ENCODE measurements at places on chromosomes 2 and 18.

DNA sequence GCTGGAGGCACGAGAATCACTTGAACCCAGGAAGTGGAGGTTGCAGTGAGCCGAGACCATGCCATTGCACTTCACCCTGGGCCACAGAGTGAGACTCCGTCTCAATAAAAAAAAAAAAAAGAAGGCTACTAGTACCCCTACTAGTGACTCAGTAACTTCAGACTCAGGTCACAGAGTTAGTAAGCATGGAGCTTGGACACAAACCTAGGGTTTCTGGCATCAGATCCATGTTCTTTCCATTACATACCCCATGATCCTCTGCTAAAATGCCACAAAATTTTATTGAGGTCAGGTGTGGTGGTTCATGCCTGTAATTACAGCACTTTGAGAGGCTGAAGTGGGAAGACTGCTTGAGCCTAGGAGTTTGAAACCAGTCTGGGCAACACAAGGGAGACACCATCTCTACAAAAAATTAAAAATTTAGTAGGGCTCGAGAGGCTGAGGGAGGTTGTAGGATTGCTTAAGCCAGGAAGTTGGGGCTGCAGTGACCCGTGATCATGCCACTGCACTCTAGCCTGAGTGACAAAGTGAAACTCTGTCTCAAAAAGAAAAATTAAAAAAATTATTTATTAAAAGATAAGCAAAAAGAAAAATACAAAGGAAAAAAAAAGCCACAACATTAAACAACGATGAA, 45.1 kb downstream of the DHX57 start:
- DNase-seq, result no peak

GRCh38 chr2:101808006-101808562, 110.6 kb downstream of the MAP4K4 start:
- DNase-seq, result no peak

DNA sequence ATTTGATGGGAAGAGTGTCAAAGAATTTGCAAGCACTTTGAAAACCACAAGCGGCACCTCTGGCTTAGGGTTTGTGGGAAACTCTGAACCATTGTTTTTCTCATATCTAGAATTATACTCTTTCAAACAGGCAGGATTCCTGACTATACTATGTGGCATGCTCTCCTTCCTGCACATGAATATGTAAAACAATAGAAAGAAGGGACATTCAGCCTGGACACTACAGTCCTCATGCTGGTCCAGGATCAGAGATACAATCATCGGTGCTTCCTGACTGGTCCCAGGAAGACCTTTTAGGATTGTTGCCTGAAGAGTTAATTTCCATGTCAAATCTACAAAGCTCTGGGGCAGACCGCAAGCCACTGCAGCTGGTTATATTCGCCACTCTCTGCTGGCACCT, 55.7 kb upstream of the RASGRP3 start:
- DNase-seq, result no peak

DNA sequence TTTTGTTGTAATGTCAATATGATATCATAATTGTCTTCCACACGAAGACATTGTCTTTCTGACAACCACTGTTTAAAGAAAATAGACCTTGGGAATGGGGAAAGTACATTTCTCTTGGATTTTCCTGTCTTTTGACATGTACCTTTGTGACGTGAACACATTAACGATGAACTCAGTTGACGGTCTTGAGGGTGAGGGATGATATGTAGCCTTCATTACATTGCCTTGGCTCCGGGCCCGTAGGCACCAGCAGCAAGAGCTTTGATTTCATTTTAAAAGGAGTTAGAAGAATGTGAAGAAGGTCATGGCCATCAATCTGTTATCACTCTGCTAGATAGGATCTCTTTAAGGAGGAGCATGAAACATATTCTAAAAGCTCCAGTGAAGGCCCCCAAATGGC, 80.9 kb downstream of the LYPD6B start:
- DNase-seq, result no peak

GRCh38 chr2:12486205-12487118, 230.3 kb upstream of the TRIB2 start:
- no peak for DNase-seq

GRCh38 chr18:55275039-55275901, 312.7 kb downstream of the TCF4 start:
- no peak for DNase-seq

DNA sequence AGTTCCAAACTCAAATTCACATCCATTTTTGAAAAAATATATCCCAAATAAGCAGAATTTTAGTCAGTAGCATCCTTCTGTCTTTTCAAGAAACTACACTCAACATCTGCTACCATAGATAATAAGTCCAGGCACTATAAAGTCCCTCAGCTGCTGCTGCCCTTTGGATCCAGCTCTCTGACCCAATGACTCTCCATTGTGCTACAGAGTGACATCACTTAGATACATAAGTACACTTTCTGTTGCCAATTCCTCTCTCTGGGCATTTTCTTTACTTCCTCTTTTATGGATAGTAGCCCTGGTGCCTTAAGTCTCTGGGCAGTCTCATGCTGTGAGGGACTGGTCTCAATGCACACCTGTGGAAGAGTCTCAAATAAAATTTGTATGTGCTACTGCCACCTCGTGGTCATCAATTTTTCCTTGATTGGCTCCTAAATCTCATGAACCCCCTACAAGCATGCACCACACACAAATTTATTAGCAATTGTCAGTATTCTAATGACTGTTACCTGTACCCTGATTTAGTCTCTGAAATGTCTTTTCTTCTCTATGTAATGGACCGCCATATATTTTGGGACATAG, 219.2 kb downstream of the LRP1B start:
- DNase-seq, result no peak

DNA sequence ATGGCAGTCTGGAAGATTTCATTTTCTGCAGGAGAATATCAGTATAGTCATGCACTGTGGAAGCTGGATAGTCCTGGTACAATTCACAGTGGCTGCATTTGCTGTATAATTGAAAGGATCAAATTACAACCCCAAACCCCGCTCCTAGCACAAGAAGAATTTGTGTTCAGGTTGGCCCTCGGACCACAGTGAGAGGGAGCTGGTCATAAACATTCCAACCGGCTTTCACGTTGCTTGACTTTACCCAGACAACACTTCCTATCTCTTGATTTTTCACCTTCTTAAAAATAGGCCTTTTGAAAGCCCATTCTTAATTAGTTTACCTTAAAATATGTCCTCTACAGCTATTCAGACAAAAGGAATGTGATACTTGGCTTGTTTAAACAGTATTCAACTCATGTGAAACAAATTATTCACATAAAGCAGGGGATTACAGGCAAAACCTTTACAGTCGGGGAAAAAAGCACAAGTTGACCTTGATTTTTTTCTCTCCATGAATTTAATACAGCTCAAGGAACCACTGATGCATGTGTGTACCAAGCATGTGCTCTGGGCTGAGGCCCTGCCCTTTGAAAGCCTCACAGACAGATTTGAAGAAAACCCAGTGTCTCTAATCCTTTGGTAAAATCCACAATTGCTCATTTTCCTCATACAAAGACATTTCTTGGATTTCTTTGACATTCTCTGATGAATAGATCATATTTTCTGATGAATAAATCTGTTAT, 143.0 kb upstream of the SOX11 start:
- no peak for DNase-seq

DNA sequence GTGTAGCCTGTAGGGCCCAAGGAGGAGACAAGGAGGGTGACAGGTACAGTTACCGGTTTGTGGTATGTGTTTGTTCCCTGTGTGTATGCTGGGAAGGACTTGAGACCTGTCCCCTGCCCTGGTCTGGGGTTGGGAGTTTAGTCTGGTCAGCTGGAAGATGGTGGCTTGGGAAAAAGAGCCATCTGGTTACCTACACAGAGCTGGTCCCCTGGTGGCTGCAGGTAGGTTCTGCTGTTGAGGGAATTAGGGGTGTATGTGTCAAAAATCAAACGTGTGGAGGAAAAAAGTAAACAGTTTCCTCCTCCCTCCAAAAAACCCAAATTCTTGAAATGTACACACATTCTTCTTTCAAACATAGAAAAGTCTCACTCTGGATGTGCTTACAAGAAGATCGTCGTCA, 24.3 kb downstream of the PTMA start:
- no peak for DNase-seq

DNA sequence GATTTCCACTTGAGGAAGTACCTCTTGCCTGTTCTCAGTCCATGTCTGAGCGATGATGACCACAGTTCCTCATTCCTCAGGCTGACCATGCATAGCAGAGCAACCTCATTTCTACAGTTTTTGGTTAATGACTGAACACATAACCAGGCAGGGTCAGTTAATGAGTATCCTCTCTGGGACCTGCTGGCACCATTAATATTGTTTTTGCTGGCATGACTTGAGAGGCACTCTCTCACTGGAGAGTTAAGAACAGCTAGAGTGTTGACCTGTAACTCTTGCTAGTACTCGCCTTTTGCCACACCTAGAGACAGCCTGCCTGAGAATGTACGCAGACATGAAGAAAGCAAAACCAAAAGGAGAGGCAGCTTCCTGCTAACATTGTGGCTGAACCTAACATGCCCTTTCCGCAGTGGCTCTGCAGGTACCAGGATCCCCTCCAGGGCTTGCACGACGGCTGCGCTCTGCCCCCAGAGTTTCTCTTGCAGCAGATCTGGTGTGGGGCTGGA, 23.9 kb downstream of the PECR start:
- no peak for DNase-seq

GRCh38 chr2:76008001-76008702, 297.4 kb upstream of the GCFC2 start:
- no peak for DNase-seq

GRCh38 chr2:168855601-168856000, 34.6 kb downstream of the SPC25 start:
- no peak for DNase-seq

DNA sequence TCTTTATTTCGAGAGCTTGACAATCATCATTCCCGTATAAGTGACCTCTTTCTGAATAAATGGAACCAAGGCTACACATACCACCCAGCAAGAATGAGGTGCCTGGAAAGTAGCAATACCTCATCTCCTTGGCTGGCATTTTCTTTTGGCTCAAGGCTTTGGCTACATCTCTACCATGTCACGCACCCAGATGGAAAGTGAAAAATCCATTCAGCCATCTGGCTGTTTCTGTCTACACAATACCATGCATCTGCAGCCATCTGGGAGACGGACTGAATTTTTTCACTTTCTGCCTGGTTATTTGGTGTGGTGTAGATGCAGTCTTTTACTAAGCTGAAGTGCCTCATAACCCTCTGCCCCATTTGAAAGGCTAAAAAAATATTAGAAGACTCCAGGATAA, 566.9 kb downstream of the BCL11A start:
- no peak for DNase-seq

DNA sequence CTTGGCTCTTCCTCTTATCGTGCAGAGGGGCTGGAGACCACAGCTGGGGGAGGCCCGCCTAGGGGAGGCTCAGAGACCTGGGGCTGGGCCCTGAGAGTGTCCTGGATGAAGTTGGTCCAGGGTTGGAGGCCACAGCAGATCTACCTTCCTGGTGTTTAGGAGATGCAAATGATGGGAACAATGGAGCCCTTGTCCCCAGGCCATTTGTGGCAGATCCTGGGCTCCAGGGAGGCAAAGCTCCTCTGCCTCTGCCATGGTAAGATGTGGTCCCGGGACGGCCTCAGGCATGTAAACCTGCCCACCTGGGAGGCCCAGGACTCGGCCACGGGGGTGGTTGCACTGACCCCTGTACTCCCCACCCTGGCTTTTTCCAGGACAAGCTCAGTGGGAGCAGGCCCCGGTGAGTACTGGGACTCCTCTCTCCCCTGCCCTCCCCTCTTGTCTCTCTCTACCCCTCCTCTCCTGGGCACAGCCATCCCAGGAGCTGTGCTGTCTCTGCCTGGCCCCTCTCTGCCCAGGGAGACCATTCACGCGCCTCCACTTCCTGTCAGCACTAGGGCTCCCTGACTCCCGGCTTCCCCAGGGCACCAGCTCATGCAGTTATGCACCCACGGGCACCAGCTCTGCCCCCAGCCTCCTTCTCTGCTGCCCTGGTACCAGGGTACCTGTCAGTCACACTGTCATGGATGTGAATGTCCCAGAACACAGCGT, 10.9 kb downstream of the SH2D6 start:
- DNase-seq, result no peak

GRCh38 chr2:135186054-135186453, 134.0 kb downstream of the RAB3GAP1 start:
- no peak for DNase-seq

GRCh38 chr2:85156153-85156552, 23.0 kb downstream of the TCF7L1 start:
- no peak for DNase-seq

GRCh38 chr18:9104244-9104901, 1.9 kb downstream of the NDUFV2 start:
- no peak for DNase-seq

- DNase-seq, result no peak
Measured at GRCh38 chr2:189379287-189379630, 62.0 kb upstream of the WDR75 start.

- no peak for DNase-seq
Measured at GRCh38 chr2:182763311-182763912, 47.4 kb downstream of the DNAJC10 start.

DNA sequence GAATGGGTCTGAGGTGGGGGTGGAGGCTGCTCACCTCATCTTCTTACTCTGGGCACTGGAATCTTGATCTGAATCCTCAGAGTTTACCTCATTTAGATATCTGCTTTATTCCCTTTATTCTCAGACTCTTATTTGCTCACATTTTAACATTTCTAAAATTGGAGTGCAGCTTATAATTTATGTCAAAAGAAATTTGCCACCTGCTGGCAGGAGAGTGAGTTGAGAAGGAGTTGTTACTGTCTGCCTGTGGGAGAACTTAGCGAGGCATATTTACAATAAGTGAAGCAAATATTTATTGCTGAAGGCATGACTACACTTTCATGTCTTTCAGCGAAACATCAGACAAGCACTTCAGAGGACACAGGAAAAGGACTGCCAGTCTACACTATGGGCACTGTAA, 16.4 kb upstream of the KIAA2012 start:
- no peak for DNase-seq

GRCh38 chr2:227340106-227340505, 15.1 kb downstream of the MFF start:
- DNase-seq, result no peak

DNA sequence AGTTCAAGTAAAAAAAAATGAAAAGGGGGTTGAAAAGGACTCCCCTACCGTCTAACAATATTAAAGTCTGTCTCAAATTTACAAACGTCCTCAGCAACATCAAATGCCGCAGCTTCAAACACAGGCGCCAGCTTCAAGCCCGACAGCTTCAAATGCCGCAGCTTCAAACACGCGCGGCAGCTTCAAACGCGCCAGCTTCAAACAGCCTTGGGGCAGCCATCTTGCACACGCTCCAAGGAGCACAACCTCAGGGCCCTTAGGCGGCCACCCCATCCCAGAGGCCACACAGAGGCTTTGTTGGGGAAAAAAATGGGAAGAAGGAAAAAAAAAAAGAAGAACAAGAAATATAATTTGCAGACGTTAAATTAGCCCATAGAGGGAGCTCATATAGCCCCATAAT, 244.4 kb upstream of the VRK2 start:
- no peak for DNase-seq

DNA sequence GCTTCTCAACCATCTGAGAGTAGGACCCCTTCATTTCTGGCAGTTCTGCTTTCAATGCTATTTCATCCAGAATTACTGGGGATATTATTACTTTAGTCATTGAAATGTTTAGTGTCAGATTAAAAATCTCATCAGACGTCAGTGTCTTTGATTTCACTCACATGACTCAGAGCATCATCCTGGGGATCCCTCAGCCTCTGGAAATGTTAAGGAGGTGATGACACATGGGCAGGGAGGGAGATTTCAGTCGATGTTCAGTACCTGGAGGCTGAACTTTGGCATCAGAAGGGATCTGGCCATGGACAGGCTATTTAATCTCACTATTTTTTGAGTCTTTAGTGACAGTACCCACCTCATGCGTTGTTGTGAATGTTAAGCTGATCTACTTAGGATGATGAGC, 39.1 kb downstream of the OSBPL6 start:
- no peak for DNase-seq

- peak; percentile 9 for DNase-seq
Measured at GRCh38 chr2:73070643-73071359, 711 bp downstream of the SFXN5 start.
